Femur (tissue), 1 donor: ENCODE measurements at places on chromosomes 6 and 20.

- peak; percentile 53 for DNase-seq
Measured at GRCh38 chr6:36546308-36546919, 865 bp downstream of the STK38 start.

- no peak for DNase-seq
Measured at GRCh38 chr20:46564241-46564957, 13.9 kb upstream of the OCSTAMP start.

DNA sequence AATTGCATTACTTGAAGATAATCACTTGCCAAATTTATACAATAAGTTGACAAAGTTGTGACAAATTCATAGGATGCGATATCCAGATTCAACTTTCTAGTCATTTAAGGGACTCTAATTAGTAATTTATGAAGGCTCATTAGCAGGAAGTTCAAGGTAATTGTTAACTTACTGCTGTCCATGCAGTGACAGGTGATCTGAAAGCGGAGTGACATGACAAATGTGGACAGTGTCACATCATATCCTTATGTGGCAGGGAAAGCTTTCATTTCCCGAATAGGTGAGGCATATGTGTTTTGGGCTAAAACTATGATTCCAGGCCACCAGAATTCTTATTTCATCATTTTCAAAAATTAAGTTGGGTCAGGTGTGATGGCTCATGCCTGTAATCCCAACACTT lies 115.9 kb upstream of the BMP2 start:
- DNase-seq = no peak

DNA sequence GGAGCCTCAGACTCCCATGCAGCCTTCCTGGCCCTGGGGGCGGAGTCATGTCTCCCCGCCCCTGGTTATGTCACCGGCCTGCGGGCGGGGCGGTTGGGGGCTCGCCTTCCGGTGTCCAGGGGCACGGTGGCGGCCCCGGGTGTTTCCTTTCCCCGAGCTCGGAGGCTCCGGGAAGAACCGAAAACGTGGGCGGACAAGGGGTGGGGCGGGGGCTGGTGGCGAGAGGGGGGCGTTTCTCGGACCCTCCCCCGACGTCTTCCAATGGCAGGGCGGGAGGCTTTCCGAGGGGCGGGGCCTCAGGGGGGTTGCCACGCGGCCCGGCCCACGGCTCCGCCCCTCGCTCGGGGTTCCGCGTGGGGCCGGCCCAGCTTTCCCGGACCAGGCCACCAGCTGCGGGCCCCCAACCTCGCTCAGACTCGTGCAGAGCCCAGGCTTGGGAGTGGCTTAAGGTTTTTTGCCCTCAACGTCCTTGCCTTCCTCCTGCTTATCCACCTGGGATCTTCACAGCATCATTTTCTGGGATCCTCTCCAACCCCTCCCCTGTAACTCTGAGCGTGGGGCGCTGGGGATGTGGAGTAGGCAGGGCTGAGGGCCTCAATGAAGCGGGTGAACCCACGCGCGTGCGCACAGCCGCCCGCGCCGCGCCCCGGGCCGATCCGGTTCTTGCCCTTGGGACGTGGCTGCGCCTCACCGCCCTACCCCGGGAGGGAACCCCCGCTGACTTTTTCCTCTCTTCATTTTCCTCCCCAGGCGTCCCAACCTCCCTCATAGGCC lies 2.1 kb upstream of the NRN1 start:
- peak; percentile 88 for DNase-seq

- DNase-seq = no peak
Measured at GRCh38 chr20:59032713-59033059, 551 bp upstream of the ATP5F1E start.

DNA sequence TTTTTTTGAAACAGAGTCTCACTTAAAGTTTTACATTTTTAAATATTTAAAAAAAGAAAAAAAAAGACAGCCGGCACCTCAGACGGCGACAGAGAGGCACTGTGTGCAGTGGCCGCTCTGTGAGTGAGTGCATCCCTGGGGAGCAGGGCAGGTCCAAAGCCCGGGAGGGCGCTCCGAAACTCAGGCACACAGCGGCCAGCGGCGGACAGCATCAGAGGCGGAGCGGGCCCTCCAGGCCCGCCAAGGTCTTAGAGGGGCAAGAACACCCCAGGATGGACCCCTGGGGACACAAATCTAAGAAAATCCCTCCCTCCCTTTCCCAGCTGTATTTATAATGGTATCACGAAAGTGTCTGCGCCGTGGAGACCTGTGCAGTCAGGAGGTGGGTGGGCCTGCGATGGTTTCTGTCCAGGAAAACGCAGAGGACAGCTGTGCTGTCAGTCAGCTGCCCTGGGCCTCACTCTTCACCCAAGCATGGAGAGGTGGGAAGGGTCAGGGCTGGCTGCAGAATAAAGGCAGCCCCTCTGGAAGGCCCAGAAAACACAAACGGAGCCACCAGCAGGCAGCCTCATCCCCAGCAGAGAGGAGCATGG lies 43.8 kb downstream of the TAF4 start:
- DNase-seq = no peak

GRCh38 chr20:60009826-60010616 lies 51.8 kb downstream of the CDH26 start:
- no peak for DNase-seq
